SHP77 (cell line): ENCODE measurements at places on chromosomes 11 and 22.

DNA sequence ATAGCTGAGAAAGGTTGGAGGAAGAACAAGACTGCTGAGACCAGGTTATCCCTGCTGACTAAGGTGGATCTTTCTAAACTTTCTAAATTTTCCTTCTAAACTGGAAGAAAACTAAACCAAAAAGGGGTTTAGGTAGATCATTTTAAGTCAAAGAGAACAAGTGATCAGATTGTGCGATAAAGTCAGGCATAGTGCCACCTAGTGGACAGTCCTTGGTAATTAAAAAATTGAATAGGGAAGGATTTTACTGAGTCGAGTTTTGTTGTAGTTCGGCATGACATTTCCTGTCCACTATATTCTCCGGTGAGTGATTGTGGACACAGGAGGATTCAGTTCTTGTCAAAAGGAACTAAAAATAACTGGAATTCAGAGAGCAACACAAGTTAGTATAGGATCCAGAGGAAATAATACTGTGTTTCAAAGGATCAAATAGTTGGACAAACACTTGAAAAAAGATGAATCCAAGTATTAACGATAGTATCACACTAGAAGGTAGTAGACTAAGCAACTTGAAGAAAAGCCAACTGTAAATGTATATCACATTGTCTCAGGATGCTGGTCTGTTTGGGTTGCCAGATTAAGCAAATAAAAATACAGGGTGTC is 1236.4 kb downstream of the FAM181B start:
- peak; percentile 11 for DNase-seq

GRCh38 chr22:31840585-31840984 is 86.8 kb downstream of the DEPDC5 start:
- no peak for DNase-seq

GRCh38 chr22:43198936-43199335 is 12.0 kb upstream of the TTLL12 start:
- DNase-seq: no peak

DNA sequence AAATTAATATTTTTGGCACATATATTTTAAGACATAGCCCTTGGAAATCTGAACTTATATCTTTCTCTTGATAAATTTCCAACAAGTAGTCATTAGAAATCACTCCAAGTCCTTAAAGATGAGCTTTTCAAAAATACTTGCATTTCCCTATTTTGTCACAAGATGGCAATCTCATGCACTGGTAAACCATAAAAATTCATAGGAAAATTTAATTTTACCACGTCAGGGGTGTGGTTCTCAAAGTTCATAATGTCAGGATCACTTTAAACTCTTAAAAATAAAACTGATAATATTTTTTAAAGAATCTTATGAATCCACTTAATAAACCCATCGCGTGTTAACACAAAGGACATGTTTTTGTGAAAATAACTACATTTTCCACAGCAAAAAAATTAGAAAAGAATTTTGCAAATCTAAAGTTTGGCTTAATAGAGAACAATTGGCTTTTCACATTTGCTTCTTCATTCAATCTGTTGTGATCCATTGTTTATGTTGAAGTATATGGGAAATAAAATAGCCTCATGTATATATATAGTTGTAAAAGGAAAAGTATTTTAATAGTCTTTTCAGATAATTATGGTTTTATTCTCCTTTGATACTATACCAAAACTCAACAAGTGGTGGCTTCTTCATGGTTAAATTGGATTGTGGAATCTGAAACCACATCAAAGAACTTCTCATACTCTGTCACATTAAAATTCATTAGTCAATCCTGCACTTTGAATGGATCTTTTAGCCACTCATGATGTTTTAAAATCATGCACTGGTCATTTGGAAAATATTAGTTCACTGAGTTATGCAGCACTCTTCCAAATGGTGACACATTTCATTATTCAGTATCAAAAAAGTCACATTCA is 169.1 kb downstream of the CADM1 start:
- no peak for DNase-seq

DNA sequence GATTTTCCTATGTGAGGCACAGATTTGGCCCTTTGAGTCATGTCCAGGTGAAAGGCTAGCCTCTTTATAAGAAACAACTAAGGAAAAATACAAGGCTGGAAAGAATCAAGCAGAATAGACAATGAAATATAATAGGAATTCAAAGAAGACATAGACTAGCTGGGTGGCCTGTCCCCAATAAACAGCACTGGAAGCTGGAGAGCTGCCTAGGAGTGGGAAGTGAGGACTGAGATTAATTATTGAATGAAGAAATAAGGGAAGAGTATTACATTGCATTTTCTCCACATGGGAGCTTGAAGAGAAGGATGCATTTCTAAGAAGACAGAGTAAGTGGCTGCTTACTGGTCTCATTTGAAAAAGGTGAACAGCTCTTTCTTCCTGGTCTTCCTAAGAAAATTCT is 100.0 kb downstream of the CCDC34 start:
- no peak for DNase-seq

GRCh38 chr11:124778281-124778680 is 16.2 kb upstream of the ESAM start:
- DNase-seq: no peak

GRCh38 chr22:24455751-24456426 is 28.5 kb downstream of the ADORA2A start:
- no peak for DNase-seq

DNA sequence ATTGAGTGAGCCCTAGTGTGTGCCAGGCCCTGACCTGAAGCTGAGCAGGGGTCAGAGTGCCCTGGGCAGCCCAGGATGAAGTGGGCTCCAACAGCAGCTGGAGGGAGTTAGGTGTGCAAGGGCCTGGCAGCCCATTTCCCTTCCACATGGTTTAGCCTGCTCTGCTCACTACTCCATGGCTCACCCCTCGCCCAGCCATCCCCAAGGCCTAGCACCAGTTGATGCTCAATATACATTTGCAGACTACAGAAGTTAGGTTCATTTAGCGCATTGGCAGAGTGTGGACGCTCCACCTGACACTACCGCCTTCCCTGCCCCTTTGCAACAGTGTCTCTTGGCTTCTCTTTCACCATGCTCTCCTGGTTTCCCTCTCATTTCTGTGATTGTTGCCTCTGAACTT is 3.8 kb downstream of the ATG16L2 start:
- DNase-seq: no peak

DNA sequence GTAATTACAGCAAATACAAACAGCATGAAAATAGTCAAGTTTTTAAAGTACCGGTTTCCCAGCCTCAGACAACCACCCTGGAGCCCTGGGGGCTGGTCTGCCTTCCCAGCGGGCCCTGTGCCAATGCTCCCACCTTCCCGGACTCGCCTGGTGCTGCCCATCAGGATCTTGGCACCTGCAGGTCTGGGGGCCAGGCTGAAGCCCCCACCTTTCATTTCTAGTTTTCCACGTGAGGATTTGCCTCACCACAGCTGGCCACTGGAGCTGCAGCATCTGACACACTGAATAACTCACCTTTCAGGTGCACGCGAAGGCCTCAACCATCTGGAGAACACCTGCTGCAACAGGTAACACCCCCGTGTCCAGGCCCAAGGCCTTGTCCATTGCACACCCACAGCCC is 108.7 kb upstream of the THY1 start:
- no peak for DNase-seq

DNA sequence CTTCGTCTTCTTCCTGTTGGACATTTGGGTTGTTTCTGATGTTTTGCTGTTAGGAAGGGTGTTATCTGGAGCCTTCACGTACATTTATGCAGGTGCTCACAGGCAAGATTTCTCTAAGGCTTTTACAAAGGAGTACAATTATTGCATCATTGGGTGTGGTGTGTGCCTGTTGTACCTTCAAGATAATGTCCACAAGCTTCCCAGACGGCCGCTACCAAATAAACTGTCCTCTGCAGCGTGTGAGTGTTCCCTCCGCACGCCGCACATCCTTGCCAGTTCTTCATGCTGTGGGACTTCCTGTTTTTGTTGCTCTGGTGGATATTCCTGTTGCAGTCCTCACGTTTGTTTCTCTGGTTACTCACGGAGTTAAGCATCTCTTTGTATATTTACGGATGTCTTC is 133.3 kb downstream of the TBC1D22A start:
- no peak for DNase-seq

DNA sequence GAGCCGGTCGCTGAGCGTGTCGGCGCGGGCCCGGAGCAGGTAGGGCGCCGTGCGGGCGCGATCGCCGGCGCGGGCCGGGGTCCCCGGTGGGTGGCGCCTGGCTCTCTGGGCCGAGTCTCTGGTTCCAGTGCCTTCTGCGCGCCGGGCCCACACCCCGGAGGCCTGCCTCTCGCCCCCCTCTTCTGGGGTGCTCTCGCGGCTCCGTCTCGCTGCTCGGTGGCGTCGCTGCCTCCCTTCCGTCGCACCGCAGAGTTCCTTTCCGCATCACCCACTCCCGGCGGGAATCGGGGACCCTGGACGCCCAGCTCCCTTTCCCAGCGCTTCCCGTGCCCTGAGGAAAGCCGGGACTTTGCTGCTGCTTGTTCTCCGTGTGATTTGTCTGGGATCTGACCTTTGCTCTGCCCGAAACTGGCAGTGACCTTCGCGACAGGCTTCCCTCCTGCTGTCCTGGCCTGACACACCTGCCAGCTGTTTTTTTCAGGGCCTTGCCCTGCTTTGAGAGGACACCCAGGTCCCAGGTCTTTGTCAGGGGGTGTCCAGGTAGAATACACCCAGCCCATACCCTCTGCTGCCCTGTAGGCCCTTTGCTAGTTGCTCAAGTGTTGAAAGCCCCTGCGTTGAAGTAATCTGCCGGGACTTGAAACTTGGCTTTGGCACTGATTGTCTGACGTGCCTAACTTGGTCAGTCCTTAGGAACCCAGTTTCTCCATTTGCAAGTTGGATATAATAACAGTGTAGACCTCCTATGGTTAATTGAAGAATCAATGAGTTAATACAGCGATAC is 711 bp downstream of the FDX1 start:
- no peak for DNase-seq

DNA sequence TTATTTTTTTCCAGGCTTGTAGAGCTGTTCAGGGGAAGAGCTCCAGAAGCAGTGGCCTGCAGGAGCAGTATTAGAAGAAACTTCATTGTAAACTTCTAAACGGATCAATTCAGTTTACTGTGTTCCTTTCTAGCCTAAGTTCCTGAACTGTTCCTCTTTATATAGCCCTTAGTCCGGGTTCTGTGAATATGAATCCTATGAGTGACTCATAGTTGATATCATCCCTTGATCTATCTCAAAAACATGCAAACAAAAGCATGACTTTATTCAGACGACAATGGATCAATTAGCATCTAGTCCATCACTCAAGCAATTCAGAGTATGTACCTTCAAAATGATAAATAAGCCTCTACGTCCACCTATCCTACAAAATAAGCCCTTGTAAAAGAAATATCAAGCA is at the start of gene MMP12:
MMP12 (minus strand) TSS at position 131 of the 400 bp plus-strand sequence; CDS start at position 86, 45 bp downstream.
- DNase-seq: no peak

- DNase-seq: no peak
These were observed 889 bp downstream of the PLAAT4 start for GRCh38 chr11:63537293-63538101.

- DNase-seq: peak; percentile 59
These were observed 24.0 kb upstream of the MYH9 start for GRCh38 chr22:36411589-36412258.

DNA sequence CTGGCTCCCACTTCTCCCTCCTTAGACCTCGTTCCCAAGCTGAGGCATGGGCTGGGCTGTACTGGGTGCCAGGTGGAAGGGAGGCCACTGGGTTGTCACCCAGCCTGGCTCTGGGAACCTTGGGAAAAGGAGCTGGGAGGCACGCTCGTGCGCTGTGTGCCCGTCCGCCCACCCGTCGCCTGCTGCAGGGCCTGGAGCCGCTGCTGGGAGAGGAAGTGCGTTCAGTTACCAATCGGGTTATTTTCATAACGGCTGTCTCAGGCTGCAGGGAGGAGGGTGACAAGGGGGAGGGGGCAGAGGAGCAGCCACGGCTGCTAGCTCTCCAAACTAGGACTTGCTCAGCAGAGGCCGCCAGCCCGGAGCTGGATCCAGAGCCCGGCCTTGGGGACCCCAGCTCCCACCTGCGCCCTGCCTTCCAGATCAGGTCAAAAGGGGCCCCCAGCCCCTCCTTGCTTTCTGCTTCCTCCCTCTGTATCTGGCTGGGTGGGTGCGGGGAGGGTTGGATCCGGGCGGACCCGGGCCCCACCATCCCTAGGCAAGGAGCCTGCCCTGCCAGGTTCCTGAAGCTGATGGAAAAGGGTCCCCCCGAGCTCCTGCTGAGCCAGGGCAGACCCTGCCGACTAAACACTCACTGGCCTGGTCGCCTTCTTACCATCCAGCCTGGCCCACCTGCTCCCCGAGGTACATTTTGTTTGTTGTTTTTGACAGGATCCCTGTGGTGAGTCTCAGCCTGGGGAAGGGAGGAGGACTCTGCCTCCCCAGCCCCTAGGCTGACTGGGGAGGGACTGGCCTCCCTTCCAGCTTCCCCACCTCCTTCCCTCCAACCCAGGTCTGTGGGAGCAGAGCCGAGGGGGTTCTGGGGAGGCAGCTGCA is 14.3 kb downstream of the DGKZ start:
- DNase-seq: peak; percentile 74

DNA sequence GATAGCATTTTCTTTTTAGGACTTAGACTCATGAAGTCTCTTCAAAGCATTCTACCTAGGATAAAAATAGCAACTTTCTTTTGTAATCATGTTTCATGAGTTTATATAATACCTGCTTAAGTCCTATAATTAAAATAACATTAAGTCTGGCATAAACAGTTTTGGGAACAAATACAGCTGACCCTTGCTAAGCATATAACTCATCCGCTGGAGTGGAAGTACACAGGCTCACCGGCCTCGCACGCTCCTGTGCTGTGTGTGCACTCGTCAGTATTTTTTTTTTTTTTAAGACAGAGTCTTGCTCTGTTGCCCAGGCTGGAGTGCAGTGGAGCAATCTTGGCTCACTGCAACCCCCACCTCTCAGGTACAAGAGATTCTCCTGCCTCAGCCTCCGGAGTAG is 221.8 kb downstream of the ADAMTS15 start:
- no peak for DNase-seq

GRCh38 chr11:1729692-1730011 is 20.7 kb downstream of the IFITM10 start:
- DNase-seq: no peak

DNA sequence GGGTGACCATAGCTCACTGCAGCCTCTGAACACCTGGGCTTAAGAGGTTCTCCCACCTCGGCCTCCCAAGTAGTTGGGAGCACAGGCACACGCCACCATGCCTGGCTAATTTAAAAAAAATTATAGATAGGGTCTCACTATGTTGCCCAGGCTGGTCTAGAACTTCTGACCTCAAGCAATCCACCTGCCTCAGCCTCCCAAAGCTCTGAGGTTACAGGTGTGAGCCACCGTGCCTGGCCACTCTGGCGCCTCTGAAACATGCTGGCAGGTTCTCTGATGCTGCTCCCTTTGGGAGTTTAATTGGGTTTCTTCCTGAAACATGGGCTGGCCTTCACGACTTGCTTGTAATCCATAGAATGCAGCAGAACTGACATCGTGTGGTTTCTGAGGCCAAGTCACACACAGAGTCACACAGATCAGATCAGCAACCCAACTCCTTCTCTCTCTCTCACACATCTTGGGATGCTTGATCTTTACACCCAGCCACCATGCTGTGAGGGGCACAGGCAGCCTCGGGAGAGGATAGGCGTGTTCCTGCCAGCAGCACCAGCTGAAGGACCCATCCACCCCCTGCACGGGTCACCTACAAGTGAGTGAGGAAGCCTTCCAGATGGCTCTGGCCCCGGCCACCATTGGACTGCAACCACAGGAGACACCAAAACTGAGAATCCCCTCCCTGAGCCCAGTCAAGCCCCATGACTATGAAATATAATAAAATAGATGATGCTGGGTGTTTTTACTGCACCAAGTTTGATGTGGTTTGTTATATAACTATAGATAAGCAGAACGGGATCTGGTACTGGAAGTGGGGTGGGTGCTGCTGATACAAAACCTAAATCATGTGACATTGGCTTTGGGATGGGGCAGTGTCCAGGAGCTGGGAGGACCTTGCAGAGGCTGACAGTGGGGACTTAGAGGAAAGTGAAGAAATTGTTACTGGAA is 3.1 kb upstream of the GSC2 start:
- DNase-seq: no peak

GRCh38 chr11:45028911-45029682 is 78.4 kb upstream of the TP53I11 start:
- DNase-seq: no peak
